Naive thymus-derived CD8-positive, alpha-beta T cell (primary cell): ENCODE measurements at places on chromosomes 4 and X. TPM values are rescaled to one million over a fixed set of nuclear protein-coding genes. Genes with fewer than 3 reads are reported as not detected.

Gene TCEAL7
- total RNA-seq = not detected

GRCh38 chr4:96183611-96184010, 343.7 kb downstream of the PDHA2 start:
- no peak for DNase-seq

GRCh38 chr4:73679836-73680235, 59.6 kb upstream of the RASSF6 start:
- no peak for DNase-seq

- DNase-seq = no peak
Observed at GRCh38 chrX:118739577-118739976, 12.2 kb downstream of the IL13RA1 start.

DNA sequence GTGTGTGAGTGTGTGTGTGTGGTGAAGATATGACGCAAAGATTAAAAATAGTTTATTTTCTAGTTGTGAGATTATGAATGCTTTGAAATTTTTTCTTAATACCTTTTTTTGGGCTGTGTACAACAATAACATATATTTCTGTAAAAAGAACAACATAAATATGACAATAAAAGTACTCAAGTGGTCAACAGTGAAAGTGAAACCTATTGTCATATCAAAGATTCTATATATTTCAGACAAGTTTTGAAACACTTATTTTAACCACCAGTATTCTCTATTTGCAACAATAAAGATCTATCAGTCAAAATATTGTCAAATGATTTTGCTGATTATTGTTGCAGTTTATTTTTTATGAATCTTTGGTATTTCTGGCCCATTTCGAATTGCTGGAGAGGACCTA, 98.0 kb downstream of the SPOCK3 start:
- no peak for DNase-seq

Gene RAB41
- not detected for total RNA-seq

- DNase-seq = no peak
Observed at GRCh38 chr4:170875868-170876267, 786.1 kb upstream of the AADAT start.

GRCh38 chr4:139768366-139768765, 102.7 kb downstream of the MGST2 start:
- no peak for DNase-seq
